ENCODE measurements at places on chromosomes 7 and 10.

DNA sequence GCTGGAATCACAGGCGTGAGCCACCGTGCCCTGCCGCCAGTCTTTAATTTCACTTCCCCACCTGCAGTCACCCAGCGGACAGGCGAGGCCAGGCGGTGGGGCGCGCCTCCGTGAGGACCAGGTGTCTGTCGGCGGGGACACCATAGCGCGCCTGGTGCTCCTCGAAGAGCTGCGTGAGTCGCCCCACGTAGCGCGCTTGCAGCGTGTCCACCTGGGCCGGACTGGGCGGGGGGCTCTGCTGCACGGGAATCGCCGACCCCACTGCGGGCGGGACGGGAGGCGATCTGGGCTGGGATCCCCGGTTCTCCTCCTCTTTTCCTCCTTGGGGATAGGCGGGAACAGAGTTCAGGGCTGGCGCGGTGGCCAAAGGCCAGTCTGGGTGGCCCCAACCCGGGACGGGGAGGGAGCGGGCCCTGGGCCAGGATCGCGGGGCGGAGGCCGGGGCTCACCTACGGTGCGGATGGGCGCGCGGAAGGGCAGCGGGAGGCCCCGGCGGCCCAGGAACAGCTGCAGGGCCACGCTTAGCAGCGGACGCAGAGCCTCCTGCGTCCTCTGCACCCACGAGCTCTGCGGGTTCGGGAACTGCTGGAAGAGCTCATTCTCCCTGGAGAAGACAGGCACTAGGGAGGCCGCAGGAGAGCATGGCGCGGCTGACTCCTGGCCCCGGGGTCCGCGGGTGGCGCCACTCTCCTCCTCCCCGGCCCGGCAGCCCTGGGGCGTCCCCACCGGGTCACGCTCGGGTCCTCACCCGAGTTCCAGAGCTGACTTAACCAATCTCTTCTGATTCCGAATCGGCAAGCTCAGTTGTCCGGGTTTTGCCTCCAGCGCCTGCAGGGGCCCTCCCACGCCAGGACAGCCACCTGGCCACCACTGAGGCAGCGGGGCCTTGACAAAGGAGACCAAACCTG, 1.1 kb upstream of the MOGAT3 start:
- DNase-seq, result no peak

GRCh38 chr7:6576024-6576866, 1.0 kb upstream of the ZDHHC4 start:
- no peak for DNase-seq

GRCh38 chr10:123636598-123637325, 29.4 kb upstream of the GPR26 start:
- no peak for DNase-seq

DNA sequence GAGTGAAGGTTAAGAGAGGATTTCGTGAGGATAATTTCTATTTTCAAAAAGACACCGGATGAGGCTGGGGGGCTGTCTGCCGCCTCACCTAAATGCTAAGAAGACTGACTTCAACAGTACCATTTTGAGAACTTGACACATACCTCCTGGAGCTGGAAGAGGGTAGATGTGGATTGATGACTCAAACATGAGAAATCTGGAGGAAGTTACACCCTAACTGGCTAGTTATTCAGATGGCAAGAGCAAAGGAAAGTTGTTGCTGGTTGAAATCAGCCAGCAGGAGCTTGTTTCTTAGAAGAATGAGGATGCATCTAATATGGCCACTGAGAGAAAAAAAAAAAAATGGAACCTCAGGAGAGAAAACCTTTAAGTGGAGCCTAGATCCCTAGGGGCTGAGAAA, 76.2 kb upstream of the KIAA1217 start:
- no peak for DNase-seq

DNA sequence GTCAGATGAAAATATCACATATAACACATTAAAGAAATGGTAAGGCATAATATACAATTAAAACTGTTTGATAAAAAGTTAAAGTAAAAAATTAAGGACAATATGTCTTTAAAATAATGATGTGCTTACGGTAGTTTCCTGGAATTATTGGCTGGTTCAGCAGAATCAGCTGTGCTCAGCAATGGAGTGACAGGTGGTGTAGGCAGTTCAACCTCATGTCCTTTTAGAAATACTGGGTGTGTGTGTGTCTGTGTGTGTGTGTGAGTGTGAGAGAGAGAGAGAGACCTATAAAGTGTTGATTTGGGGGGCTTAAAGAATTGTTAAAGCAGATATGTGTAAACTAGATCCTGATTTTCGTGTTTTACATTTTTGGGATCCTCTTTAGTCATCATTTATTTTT, 141.2 kb downstream of the ADAM22 start:
- DNase-seq, result no peak

GRCh38 chr10:7159517-7159916, 251.3 kb downstream of the SFMBT2 start:
- DNase-seq, result no peak

DNA sequence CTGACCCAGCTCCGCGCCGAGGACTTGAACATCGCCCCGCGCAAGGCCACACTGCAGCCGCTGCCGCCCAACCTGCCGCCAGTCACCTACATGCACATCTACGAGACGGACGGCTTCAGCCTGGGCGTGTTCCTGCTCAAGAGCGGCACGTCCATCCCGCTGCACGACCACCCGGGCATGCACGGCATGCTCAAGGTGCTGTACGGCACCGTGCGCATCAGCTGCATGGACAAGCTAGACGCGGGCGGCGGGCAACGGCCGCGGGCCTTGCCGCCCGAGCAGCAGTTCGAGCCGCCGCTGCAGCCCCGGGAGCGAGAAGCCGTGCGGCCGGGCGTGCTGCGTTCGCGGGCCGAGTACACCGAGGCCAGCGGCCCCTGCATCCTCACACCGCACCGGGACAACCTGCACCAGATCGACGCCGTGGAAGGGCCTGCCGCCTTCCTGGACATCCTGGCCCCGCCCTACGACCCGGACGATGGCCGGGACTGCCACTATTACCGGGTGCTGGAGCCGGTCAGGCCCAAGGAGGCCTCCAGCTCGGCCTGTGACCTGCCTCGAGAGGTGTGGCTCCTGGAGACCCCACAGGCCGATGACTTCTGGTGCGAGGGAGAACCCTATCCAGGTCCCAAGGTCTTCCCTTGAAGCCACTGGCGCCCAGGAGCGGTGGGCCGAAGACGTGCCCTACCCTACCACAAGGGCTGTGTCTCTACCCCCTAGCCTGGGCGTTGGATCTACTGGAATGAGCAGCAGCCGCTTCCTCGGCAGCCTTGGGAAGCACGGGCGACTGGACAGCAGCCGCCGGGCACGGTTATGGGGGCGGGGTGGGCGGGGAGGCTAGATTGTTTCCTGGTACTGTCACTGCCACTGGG, 945 bp downstream of the ADO start:
- DNase-seq, result no peak

DNA sequence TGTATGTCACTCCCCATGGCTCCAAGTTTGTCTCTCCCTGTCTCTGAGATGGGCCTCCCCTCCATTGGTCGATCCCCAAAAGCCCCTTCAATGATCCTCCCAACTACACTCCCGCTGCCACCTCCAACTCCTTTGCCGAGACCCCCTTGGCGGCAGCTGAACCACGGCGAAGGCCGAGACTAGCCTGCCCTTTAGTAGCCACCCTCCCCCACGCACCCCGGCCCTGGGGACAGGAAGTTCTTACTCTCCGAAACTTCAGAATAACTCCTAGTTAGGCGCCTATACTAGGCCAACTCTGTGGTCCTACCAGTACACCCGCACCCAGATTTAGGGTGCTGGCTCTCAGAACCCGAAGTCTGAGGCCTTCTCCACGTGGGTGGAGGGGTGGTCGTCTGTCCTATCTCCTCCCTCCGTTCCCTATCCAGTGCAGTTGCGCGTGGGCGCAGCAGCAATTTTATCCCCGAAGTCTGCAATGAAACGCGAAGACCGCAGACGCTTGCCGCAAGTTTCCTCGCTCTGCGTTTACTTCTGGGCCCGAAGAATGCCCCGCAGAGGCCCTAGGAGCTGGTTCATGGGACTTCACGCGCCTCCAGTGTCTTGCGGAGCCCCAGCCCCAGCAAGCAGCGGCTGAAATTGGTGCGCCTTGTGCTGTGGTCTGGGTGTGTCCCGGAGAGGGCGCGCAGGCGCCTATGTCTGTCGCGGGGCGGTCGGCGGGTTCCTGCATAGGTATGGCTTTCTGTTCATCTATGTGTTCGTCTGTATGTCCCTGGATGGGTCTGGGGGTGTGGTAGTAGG, 82.6 kb upstream of the SLF2 start:
- no peak for DNase-seq

DNA sequence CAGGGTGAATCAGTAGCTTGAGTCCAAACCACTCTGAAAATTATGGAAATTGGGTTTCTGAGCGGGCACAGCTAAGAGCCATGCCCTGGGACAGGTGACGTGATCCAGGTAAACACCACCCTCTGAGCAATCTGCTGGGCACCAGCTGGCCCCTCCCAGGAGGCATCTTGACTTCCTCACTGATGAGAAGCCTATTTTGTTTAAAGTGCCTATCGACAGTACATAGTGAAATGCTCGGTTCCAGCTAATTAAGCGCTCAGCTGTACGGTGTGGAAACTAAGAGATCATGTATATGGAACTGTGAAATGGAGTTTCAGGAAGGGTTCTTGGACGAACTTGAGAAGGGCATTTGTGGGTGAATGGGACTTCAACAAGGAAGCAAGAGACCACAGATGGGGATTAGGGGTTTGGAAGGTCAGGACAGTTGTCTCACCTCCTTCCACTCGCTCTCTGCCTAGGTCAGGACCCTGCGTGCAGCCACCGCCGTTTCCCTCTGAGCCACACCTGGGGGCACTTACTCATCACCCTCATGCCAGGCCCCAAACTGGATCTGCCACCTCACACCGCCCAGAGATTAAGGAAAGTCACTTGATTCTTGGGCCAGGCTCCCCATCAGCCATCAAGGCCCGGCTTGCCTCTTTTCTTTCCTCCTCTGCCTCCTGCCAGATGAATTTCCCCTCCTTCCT, 3.2 kb downstream of the ITPRIP start:
- no peak for DNase-seq

DNA sequence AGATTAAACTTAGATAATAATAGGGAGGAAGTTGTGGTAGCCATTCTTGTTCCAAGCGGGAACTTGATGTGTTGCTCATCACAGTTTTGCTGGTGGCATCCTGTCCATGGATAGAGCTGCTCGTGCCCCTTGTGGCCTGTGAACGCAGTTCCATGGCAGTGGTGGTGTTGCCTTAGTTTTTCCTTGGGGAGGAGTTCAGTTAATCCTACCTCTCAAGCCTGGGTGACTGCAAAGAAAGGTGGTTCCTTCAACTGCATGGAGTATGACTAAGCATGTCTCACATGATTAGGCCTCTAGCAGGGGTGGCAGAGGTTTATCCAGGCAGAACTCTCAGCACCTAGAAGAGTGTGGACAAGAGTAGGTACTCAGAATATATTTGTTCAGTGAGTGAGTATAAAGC, 99.7 kb downstream of the MAPK8 start:
- no peak for DNase-seq

- DNase-seq, result no peak
Observed at GRCh38 chr10:60359066-60359465, 30.6 kb downstream of the ANK3 start.

- no peak for DNase-seq
Observed at GRCh38 chr10:73916761-73917470, 6.0 kb downstream of the PLAU start.

DNA sequence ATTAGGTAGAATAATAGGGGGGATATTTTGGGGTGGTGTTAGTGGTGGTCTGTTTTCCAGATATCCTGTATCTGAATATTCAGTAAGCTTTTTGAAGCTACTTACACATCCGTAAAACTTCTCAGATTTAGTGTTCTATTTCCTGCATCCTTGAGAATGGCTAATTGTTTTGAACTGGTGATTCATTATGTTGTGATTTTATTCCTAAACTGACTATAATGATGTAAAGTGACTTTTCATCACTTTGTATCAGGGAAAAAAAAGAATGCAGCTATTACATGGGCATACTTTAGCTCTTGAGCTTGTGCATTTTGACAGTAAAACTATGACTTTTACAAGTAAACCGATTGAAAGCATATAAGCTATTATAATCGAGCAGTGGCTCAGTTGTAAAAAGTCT, 18.2 kb downstream of the WAC start:
- no peak for DNase-seq

DNA sequence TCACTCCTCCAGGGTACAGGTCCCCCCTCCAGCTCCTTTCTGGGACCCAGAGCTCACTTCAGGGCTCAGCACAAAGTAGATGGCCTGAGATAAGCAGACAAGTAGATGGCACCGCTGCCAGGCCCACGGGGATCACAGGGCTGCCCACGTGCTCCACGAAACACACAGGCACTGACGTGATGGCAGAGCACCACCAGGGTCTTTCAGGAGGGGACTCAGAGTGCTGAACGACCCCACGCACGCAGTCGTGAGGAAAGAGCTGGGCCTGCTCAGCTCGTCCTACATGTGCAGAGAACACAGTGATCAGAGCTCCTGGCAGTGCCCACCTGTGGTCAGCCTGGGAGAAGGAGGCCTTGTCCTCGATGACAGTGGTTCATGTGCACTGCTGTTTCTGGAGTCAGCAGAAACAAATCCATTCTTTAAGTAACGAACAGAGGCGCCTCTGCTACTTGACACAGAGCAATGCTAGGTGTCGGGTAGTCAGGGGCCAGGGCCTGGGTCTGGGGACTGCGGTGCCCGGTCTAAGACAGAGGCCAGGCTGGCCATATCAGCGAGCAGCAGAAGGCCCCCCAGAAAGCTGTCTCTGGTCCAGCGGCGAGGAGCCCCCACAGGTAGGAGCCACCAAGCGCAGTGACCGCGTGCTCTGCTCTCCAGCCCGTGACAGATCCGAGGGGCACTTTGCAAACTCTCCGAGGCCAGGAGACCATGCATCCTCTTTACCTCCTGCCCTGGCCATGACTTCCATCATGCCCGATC, 129.8 kb upstream of the FAM20C start:
- no peak for DNase-seq

DNA sequence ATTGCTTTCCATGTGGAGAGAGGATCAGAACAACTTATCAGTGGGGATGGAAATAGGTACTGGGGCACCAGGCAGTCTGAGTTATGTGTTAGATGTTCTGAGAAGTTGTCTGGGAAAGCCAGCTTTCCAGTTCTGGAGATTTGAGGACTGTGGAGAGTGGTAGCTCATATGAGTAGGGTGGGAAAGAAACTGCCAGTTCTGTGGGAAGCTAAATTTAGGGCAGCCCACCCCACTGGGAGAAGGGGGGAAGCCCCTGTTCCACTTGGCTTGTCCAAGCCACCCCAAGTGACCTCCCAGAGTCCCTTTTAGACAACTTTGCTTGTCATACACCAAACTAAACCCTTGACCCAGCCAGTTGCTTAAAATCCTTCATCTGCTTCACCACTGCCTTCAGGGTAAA, 189.5 kb downstream of the REEP3 start:
- DNase-seq, result no peak

DNA sequence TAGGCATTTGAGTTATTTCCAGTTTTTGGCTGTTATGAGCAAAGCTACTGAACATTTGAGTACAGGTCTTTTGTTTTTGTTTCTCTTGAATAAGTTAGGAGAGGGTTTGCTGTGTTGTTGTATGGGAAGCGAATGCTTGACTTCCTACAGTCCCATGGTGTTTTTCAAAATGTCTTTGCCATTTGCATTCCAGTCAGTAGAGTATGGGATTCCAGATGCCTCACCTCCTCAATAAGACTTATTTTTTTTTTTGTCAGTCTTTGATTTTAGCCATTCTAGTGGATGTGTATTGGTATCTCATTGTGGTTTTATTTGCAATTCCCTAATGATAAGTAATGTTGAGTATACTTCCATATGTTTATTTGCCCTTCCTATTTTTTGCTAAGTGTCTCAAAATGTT, 19.4 kb downstream of the CDK13 start:
- DNase-seq, result no peak

Measured in T-helper 22 cell (primary cell).